Activated naive CD4-positive, alpha-beta T cell treated with anti-CD3 and anti-CD28 coated beads, Interleukin-2, amount 50 U/mL, for 72 hours (primary cell): ENCODE measurements at places on chromosomes 4 and X.

DNA sequence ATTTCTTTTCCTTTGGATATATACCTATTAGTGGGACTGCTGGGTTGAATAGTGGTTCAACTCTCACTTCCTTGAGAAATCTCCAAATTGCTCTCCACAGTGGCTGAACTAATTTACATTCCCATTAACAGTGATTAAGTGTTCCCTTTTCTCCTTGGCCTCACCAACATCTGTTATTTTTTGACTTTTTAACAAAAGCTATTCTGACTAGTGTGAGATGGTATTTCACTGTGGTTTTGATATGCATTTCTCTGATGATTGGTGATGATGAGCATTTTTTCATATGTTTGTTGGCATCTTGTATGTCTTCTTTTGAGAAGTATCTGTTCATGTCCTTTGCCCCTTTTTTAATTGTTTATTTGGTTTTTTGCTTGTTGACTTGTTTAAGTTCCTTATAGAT is 413.0 kb downstream of the MAPK10 start:
- no peak for DNase-seq

GRCh38 chr4:113978561-113979147 is 793 bp downstream of the ARSJ start:
- no peak for DNase-seq

GRCh38 chr4:118869808-118870342 is 18.8 kb upstream of the SYNPO2 start:
- DNase-seq, result no peak

- DNase-seq, result no peak
These were observed 40.6 kb downstream of the USP26 start for GRCh38 chrX:133056341-133056740.

DNA sequence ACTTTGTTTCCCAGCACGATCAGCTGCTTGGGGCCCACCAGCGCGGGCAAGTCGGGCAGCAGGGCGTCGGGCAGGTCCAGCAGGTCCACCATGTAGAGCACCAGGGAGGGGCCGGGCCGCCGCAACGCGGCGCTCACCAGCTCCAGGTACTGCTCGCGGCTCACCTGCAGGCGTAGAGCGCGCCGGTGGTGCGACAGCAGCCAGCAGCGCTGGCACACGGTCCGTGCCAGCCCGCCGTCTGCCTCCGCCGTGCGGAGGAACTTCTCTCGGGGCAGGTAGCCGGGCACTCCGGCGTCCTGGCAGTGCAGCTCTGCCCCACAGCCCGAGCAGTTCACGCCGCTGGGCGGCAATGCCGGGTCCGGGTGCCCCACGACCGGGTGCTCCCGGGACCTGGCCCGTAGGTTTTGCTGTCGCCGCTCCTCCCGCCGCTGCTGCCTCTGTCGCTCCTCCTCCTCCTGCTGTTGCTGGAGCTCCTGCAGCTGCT is 527 bp downstream of the NOA1 start:
- peak; percentile 64 for DNase-seq

DNA sequence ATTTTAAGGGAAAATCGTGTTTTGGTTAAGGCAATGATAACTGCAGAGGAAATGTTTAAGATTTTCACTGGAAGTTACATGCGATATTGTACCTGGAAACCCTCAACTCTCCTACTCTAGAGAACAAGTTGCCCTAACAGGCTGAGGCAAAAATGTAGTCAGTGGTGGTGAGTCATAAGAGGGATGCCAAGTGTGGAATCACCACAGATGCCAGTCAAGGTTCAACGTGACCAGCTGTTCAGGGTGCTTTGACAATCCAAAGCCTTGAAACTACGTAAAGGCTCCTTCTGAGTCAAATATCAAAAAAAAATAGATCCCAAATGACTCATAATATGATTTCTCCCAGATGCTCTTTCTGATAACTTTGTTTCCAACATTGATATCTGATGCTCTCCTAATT is 77.9 kb upstream of the AFF2 start:
- DNase-seq, result no peak

DNA sequence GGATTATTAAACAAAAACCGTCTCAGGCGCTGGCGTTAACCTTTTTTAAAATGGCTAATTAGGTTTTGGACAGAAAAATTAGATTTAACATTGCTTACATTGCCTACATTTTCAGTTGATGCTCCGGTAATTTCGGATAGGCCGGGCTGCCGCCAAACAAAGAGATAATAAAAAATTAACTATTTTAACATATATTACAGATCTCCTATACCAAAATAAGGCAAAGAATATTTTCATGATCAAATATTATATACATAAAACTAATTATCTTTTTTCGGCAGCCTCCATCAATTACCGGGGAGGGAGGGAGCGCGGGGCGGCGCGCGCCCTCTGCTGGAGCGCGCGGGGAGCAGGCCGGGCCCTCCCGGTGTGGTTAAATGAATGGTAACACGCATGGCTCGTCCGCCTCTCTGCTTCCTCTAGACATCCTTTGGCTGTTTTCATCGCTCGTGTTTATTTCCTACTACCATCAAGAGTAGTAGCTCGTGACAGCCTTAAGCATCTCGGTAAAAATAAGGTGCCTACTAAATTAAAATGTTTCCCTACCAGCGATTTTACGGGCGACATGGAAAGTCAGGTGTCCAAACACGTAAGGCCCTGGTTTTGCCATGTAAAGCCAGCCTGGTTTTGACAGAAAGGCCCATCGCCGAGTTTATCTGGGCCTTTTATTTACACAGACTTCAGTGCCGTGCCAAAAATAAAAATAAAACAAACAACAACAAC is 52.4 kb upstream of the TMEM33 start:
- peak; percentile 65 for DNase-seq

- no peak for DNase-seq
These were observed 5.0 kb upstream of the SLAIN2 start for GRCh38 chr4:48336146-48336870.

GRCh38 chrX:42776195-42776594 is 1.8 kb downstream of the PPP1R2C start:
- DNase-seq, result no peak

DNA sequence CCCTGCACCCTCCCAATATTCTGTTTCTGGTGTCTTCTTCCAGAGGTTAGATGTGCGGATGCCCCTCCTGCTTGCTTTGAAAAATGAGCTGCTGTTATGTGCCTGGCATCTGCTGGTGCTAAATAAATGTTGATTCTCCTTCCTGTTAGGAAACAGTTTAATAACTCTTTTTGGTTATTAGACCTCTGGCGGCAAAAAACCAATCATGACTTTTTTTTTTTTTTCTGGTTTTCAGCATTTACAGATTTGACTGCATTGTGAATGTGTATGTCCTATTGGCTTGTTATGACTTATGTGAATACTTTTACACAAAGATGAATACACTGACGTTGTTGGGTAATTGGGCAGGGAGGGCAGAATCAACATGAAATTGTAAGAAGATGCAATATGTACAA is 13.6 kb upstream of the TMEM156 start:
- DNase-seq, result no peak

GRCh38 chr4:25361253-25361652 is 15.8 kb upstream of the ANAPC4 start:
- DNase-seq, result no peak

DNA sequence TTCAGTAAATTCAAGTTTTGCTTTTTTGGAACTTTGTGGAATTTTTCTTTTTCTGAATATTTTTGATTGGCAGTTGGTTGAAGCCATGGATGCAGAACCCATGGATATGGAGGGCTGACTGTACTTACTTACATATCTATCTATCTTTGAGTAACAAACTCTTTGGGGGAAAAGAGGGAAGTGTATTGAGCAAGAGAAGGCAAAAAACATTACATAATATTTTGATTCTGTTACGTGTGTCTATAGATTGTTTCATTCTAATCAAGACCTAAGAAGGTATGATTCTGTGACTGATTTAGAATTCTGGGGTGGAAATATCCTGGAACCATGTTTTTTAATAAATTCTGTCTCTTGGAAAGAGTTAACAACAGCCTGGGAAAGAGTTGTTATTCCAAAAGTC is 31.5 kb downstream of the GRSF1 start:
- DNase-seq, result no peak

- DNase-seq, result no peak
These were observed 75.2 kb downstream of the FAM53A start for GRCh38 chr4:1608821-1609500.

DNA sequence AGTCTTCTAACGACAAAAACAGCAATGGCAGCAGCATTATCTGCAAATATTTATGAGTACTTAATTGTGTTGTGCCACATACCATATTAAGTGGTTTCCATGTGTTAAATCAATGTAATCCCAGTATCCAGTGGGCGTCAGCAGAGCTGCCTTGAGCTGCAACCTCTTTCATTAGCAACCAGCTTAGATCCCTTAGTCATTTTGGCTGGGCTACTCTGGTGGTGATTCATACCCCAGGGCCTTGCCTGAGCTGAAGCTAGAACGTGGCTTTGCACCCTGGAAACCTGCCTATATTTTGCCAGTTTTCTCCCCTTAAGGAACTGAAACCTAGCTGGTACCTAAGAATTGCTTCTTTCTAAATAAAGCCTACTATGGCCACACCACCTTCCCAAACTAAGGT is 474.3 kb upstream of the FTHL17 start:
- no peak for DNase-seq

- DNase-seq, result no peak
These were observed 519.2 kb upstream of the DIPK2B start for GRCh38 chrX:45719751-45720501.

DNA sequence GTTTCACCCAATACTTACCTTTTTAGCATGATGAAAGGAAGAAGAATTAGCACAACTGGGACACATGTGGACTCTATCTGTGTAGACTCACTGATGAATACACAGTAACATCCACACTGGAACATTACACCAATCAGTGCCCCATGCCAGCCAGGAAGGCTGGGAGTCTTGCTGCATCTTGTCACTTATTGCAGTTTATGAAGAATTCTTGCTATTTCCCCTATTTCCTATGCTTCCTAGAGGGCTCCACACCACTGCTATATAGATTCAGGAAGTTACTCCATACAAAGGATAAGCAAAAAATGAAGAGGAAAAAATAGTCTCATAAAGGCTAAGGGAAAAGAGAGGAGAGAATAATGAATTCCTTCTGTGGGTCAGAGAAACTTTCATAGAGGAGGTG is 201.0 kb downstream of the CAMK2D start:
- DNase-seq, result no peak

GRCh38 chr4:92101737-92102172 is 202.0 kb upstream of the GRID2 start:
- DNase-seq, result no peak

DNA sequence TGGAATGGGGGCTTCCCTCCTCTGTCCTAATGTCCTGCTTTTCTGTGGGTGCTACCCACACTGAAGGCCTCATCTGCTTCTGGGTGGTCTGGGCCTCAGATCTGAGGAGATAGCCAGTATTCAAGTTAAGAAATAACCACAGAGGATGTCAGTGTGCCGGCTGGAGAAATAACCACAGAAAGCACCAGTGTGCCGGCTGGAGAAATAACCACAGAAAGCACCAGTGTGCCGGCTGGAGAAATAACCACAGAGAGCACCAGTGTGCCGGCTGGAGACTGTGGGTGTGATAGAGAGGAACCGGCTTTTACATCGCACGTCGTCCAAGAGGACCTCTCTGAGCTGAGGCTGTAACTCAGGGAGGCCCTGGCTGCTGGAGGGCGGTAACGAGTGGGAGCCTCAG is 65.7 kb upstream of the PSAPL1 start:
- DNase-seq, result no peak

DNA sequence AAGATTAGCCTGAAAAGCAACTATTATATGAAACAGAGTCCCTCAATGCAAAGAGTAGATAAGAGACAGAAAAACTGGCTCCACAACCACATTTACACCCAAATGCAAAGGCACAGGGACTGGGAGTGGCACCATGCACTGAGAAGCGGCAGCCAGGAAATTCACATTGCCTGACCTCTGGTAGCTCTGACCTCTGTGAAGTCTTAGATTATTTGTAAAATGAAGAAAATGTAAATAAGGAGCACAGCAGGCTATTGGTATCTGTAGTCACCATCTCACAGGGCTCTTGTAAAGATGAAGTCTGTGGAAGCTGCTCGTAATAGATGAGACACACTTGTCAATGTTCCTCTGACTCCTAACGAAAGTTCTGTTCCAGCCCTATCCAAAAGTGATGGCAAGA is 69.7 kb downstream of the FAT1 start:
- DNase-seq, result no peak

DNA sequence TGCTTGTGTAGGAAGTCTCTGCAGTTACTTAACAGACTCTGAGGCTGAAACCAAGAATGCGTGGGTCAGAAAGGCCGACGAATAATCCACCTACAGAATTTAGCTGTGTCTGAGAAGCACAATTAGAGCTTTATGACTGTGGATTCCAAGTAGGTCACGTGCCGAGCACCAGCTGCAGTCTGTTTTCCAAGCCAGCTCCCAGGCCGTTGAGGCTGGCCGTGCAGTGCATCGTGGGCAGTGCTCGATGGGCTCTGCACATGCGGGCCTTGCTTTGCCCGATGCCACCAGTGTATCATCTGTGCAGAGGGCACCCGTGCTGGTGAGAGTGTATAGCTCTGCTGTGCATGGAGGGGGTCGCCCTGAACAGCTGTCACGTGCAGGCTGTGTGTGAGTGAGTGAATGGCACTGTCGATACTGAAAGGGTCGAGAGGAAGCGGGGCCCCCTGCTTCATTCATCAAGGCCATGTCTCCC is 67.5 kb upstream of the CLDN34 start:
- no peak for DNase-seq

DNA sequence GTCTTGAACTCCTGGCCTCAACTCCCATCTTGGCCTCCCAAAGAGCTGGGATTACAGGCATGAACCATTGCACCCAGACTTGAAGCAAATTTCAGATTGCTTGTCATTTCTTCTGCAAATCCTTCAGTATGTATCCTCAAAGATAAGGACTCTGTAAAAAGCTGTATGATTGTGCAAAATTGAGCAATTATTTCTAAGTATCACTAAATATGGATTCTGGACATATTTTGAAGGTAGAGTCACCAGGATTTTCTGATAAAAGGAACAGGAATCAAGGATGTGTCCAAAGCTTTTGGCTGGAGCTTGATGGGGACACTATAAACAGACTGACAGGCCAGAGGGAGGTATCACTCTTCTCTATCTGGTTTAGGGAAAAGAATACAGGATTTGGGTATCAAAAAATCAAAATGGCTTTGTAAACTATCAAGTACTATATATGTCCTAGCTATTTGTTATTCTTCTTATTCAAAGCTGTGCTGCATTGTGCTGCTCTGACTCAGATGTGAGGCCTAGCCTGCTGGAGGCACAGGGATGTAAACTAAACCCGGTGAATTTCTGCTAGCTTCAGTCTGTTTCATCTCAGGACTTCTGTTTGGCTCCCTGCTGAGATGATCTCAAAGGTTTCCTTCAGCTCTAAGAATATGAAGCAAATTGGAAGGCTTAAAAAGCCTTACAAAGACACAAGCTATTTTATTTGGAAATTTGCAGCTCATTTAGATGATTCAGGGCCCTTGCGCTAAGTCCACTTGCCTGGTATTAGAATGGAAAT is 8.3 kb downstream of the RPS4X start:
- no peak for DNase-seq

GRCh38 chr4:120672558-120673147 is 249.9 kb downstream of the PRDM5 start:
- no peak for DNase-seq

DNA sequence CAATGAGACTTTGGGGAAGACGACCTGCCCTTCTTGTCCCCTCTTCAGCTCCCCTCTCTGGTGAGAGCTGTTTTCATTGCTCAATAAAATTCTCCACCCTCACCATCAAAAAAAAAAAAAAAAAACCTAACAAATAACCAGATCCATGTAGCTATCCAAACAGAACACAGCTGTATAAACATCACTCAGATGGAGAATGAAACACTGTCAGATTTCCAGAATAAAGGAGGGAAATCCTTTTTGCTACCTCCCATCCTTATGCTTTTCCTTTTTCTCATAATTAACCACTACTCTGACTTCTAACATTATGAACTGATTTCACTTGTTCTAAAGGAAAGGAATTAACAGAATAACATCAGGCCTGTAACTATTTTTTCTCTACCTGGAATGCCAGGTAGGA is 155.6 kb downstream of the PPP4R3C start:
- no peak for DNase-seq

- peak; percentile 82 for DNase-seq
These were observed 6.4 kb upstream of the MAGIX start for GRCh38 chrX:49155900-49156837.
